NCI-H1417 treated with DMSO at 0.1 percent for 48 hours (cell line): ENCODE measurements at places on chromosomes 11 and 22.

DNA sequence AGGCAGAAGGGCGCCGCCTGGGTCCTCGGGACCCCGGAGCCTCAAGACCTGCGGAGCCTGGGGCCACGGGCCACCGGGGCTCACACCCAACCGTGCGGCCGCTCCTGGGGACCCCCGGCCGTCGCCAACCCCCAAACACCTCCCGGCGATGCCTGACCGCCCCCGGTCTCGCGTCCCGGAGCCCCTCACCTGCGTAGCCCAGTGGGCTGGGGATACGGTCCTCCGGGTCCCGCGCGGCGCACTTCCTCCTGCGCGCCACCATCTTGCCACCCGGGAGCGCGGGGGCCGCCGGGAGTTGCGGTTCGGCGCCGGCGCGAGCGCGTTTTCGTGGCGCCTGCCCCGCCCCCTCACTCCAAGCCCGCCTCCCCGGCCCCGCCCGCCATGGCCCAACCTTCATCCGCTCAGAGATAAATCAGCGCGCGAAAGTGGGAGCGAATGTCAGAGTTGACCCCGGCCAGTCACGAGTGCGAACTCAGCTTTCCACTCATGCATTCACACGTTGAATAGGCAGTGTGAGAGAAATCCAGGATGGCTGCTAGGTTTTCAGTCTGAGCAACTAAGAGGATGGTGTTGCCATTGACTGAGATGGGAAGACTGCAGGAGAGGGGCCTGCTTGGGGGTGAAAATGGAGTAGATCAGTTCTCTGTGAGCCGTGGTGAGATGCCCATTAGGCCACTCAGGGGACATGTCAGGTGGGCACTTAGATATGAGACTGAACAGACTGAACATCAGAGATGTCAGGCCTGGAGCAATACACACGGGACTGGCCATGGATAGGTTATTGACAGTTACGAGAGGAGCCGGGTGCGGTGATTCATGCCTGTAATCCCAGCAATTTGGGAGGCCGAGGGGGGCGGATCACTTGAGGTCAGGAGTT is at the start of gene RRP7A:
Gene RRP7A (minus strand): TSS at position 272 of the 877 bp plus-strand sequence. CDS start 10 bp downstream, at position 262.
- no peak for DNase-seq

DNA sequence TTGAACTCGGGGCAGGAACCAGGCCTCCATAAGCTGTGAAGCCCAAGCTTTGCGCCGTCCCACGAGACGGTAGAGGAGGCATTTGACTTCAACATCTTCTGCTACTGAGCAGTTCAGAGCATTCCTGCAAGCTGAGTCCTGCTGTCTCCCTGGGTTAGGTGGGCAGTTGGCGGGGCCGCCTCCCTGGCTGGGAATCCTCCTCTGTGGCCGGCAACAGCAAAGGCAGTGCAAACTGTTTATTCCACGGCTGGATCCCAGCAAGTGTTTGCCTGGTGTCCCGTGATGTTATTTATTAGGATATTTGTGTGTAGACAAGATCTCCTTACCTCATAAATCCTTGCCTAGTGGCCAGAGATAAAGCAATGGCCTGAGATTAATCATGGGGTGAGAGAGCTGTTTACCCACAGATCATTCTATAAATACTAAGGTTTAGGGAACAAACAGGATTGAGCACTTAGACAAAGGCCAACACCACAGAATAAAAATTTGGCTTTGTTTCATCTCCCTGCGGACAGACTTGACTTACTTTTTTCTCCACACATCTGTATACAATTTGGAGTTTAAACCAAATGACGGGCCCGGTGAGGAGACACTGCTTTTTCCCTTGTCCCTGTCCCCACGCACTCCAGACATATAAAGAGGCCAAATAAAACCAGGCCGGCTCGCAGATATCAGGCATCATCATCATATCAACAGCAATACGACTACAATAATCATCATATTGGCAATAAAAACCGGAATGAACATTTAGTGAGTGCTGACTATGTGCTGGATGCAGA is 63.4 kb downstream of the NAT10 start:
- no peak for DNase-seq

DNA sequence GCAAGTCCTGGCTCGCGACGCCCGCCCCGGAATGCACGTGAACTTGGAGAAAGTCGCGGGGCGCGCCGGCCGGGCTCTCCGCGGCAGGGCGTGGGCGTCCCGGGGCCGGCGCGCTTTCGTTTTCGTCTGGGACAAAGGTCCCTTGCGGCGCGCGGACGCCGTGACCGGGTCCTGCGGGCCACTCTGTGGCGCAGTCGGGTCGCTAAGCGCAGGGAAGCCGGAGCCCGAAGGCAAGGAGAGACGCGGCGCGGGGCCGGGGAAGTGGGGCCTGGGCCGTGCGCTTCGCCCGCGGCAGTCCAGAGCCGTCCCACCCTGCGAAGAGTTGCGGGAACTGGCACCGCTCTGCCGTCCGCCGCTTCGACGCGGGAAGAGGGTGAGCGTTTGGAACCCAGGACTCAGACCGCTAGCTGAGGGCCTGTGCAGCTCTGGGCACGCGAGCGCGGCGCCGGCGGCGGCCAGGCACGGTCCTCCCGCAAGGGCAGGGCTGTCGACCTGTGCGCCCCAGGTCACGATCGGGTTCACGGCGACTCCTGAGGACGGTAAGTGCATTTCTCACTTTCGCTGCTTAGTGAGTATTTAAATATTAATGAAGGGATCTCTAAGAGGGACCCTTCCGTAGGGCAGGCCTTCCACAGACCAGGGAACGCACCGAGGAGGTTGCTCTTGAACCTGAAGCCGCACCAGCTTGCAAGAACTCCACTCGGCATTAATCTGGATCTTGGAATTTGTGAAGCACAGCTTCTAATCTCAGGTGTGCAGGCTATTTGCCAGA is 78.0 kb upstream of the PPARA start:
- no peak for DNase-seq

DNA sequence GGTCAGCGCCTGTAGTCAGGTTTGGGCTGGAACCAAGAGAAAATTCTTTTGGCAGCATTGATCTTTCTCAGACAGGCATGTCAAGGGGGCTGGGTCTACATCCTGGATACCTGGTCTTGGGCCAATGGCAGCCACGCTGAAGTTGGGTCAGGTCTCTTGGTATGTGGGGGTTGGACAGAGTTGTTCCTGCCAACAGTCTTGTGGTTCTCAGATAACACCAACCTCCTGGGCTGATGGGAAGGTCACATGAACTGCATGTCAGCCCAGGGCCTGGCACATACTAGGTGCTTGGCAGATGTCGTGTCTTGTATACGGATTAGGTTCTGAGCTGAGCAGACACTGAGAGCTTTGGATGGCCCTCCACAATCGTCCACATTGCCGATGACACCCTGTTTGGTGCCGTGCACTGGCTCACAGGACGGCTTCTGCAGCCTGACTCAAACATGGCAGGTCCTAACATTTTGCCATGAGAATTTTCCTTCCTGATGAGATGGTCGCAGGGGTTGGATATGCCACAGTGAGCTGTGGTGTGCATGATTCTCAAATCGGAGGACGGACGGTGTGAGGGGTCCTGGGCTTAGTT is 42.0 kb downstream of the FBLN1 start:
- no peak for DNase-seq

DNA sequence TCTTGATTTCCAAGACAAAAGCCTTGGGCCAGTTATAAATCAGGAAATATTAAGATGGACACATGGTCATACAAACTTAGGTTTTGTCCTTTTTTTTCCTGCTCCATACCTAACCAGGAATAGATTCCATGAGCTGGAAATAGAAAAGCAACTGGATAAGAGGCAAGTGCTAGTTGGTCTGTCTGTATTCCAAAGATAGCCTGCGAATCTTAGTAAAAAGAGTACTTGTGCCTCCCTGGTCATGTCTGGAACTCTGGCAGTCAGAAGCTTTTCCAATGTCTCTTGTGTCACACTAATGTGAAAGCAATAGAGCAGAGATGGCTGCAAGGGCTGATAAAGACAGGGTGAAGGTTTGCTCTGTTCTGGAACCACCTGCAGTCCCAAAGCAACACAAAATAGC is 590.2 kb upstream of the ANO5 start:
- no peak for DNase-seq

- no peak for DNase-seq
Observed at GRCh38 chr11:304915-305843, 2.4 kb upstream of the IFITM2 start.

- DNase-seq = no peak
Observed at GRCh38 chr11:46421257-46421880, 29.8 kb upstream of the CHRM4 start.

- DNase-seq = no peak
Observed at GRCh38 chr11:46075928-46076327, 45.3 kb downstream of the PHF21A start.
